Activated naive CD8-positive, alpha-beta T cell treated with anti-CD3 and anti-CD28 coated beads, Interleukin-2, amount 50 U/mL, for 24 hours (primary cell): ENCODE measurements at places on chromosomes 2 and 18.
A peak's percentile ranks its signal among the peaks of the same experiment; 100 is the strongest.

DNA sequence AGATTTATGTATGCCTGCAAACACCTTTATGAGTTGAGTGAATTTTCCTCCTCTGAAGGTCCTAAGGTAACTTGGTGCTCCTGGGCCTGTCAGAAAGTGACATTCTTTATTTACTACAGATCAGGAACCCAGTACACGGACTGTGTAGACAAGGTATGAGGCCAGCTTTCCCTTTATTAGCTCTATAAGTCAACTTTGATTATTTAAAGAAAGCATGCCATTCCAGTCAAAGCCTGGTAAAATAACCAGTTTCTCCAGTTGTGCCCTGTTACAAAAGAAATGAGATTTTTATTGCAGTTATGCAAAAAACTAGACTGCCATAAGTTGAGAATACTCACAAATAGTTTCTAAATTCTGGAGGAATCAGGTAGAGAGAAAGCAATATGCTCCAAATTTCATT, 266.1 kb upstream of the SP5 start:
- no peaks in the 10 kb centered on the region for H3K4me1 ChIP-seq
- peaks cover 2% of the 10 kb centered on the region for H3K27me3 ChIP-seq
- H3K36me3 ChIP-seq = no peaks in the 10 kb centered on the region
- no peak overlapping the region for H3K4me3 ChIP-seq
- DNase-seq = no peak

- no peak overlapping the region for H3K4me3 ChIP-seq
- H3K27me3 ChIP-seq = no peaks in the 10 kb centered on the region
- H3K36me3 ChIP-seq = no peaks in the 10 kb centered on the region
- DNase-seq = no peak
- H3K4me1 ChIP-seq = no peaks in the 10 kb centered on the region
Measured at GRCh38 chr2:72964146-72964525, 46.8 kb downstream of the EMX1 start.

- no peak overlapping the region for H3K4me3 ChIP-seq
- H3K27ac ChIP-seq = no peak overlapping the region
- no peaks in the 10 kb centered on the region for H3K36me3 ChIP-seq
- peaks cover 1% of the 10 kb centered on the region for H3K27me3 ChIP-seq
Measured at GRCh38 chr2:177573120-177573519, 180.5 kb downstream of the AGPS start.

DNA sequence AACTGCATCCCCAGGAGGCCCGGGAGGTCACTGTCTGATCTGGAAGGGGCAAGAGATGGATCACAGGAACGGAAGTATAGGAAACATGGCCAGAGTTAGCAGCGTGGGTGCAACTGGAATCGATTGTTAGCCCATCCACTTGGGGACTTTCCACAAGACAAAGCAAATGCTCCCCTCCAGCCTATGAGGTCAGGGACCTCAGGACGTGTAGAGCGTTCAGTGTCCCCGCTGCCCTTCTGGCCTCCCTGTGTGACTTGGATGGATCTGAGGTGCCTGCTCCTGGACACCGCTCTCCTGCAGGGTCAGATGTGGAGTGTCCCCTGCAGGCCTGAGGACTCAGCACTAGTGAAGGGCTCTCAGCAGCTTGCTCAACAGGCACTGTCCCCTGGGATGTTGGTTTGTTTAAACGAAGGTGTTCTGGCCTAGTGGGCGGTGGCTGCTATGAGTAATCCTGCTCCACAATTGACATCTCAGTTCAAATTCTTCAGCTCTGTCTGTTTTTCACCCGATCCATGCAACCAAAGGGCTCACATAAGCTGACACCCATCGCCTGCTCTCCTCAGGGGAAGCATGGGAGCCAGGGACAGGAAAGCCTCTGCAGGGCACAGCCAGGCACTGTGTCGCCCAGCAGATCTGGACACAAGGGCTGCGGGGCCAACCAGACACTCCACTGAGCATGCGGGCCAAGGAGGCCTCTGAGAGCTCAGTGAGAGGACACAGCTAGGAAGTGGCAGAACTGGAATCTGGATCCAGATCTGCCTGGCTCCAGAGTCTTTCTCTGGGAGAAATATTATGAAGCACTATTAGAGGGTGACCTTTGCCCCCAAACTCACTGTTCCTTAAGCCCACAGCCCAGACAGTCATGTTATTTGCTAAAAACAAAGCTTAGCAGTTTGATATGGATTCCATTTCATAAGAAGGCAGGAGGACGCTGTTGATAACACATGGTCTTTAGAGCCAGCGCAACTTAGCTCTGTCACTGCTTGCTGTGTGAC, 78.5 kb downstream of the RHOB start:
- no peak for DNase-seq
- peaks cover 7% of the 10 kb centered on the region for H3K27me3 ChIP-seq
- H3K27ac ChIP-seq = no peak overlapping the region
- H3K4me1 ChIP-seq = peaks cover 6% of the 10 kb centered on the region

DNA sequence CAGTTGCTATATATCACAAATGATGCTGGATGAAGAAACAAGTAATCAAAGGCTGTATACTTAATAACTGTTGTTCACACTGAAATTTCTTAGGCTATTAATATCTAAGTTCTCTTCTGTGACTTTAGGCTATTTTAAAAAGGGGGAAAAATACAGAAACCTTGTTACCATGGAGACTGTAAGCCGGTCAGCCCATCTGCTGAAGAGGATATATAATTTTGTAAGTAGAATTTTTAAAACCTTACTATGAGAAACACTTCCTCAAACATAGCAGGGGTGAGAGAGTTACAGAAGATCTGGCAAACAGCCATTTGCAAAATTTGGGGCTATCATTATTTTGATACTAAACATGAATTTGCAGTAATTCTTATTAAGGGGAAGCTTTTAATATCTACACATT, 27.8 kb downstream of the CACNB4 start:
- H3K27me3 ChIP-seq = no peaks in the 10 kb centered on the region
- H3K4me1 ChIP-seq = no peaks in the 10 kb centered on the region
- no peaks in the 10 kb centered on the region for H3K36me3 ChIP-seq

DNA sequence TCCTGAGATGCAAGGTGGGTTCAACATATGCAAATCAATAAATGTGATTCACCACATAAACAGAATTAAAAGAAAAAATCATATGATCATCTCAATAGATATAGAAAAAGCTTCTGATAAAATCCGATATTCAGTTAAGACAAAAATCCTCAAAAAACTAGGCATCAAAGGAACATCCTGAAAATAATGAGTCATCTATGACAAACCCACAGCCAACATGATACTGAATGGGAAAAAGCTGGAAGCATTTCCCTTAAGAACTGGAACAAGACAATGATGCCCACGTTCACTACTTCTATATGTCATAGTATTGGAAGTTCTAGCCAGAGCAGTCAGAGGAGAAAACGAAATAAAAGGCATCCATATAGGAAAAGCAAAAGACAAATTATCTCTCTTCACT, 80.4 kb downstream of the MYO3B start:
- no peaks in the 10 kb centered on the region for H3K4me1 ChIP-seq
- no peak overlapping the region for H3K4me3 ChIP-seq
- peaks cover 9% of the 10 kb centered on the region for H3K27me3 ChIP-seq
- DNase-seq = no peak
- no peak overlapping the region for H3K27ac ChIP-seq

DNA sequence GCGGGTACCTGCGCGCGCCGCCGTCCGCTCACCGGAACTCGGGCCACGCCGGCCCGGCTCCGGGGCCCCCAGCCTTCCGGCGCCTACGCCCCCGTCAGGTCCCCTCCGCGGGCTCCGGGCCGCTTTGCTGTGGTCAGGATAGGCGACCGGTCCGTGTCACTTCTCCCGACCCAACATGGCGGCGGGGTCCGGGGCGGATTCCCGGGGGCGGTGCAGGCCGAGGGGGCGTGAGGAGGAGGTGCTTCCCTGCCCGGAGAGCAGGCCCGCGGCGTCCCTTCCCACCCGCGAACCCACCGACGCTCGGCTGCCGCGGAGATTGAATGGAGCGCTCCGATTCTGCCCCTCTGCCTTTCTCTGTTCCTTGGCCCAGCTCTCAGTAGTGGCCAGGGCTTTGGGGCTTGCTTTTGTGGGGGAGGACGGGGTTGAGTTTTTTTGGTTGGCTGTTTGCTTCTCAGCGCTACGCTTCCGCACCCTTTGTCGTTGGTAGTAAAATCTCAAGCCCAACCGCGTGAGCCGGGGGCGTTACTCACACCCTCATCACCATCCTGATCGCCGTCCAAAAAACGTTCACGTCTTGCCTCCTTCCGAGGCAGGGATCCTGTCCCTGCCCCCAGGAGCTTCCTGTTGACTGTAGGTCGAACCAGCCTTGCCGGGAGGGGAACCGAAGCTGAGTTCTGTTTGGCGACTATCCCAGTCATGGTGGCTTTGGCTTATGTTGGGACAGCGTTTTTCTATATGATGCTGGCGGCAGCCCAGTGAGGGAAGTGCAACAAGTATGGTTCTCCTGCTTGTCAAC, 532 bp upstream of the YES1 start:
- H3K36me3 ChIP-seq = peaks cover 12% of the 10 kb centered on the region
- H3K27ac ChIP-seq = peak overlapping the region; percentile 100
- H3K27me3 ChIP-seq = peaks cover 12% of the 10 kb centered on the region
- H3K4me1 ChIP-seq = peaks cover 76% of the 10 kb centered on the region
- peak overlapping the region; percentile 93 for H3K4me3 ChIP-seq

DNA sequence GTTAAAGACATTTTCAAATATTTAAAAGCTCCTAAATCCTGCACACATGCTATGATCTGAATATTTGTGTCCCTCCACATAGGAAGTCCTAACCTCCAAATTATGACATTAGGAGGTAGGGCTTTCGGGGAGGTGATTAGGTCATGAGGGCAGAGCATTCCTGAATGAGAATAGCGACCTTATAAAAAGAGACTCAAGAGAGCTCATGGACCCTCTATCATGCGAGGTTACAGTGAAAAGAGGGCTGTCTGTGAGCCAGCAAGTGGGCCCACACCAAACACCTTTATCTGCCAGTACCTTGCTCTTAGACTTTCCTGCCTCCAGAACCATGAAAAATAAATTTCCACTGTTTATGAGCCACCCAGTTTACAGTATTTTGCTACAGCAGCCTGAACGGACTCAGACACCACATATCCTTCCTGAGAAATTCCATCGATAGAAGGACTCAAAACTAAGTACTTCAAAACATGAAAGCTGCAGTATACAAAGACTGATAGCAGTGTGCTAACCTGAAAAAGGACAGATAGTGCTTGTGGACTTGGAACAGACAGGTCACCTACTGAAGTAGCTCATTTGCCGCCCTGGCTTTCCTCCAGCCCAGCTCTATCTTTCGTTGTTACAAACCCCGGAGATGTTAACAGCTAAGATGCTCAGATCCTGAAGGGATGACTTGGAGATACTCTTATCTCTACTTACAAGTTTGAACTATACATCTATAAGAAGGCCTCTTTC, 13.8 kb downstream of the FAM210A start:
- H3K36me3 ChIP-seq = peaks cover 24% of the 10 kb centered on the region
- H3K4me3 ChIP-seq = no peak overlapping the region

DNA sequence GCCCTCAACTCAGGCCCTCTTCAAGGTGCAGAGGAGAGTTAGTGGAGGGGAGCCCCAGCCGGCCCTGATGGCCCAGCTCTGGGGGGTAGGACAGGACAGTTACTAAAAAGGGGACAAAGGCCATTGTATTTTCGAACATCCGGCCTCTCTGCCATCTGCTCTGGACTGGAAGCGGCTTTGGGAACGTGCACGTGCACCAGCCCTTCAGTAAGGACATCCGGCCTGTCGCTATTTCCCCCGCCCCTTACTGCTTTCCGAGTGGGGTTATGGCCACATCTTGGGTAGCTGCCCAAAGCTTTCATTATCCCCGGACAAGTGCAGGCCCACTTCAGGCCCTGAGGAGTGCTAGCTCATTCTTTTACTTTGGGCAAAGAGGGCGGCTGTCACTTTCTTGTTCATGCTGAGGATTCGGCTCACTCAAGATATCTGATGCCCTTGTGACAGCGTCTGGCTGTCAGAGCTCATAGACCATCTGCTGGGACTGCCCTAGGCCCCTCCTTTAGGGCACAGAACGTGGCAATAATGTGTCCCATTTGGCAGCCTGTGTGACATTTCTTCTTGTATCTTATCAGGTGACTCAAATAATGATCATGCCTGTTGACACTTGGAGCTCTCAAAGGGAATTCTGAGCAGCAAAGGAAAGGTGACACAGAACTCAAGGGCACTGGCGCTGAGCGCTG, 17.5 kb downstream of the SLC4A3 start:
- no peak for DNase-seq
- no peaks in the 10 kb centered on the region for H3K36me3 ChIP-seq
- peaks cover 12% of the 10 kb centered on the region for H3K4me1 ChIP-seq
- H3K27ac ChIP-seq = no peak overlapping the region
- peaks cover 15% of the 10 kb centered on the region for H3K27me3 ChIP-seq

DNA sequence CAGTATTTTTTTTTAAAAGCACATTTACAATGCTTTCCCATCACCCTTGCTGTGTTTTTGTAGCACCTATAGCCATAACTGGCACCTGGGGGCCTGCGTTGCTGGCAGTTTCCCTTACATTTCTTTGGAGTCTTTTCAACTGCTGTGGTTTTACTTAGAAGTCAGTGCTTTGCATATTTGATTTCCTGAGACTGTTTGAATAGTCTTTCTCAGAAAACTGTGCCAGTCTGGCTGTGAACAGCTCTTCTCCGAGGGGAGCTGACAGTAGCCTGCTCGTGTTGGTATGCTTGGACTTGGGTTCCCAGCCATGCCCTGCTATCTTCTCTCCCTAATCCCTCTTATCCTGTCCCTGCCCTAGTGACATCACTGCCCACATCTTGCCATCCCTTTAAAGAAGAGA, 81.5 kb downstream of the DPP4 start:
- no peaks in the 10 kb centered on the region for H3K27me3 ChIP-seq
- H3K4me3 ChIP-seq = peak overlapping the region; percentile 80
- peaks cover 70% of the 10 kb centered on the region for H3K4me1 ChIP-seq
- no peaks in the 10 kb centered on the region for H3K36me3 ChIP-seq

- no peaks in the 10 kb centered on the region for H3K36me3 ChIP-seq
- H3K4me1 ChIP-seq = peaks cover 3% of the 10 kb centered on the region
- no peak overlapping the region for H3K27ac ChIP-seq
- peaks cover 22% of the 10 kb centered on the region for H3K27me3 ChIP-seq
Measured at GRCh38 chr2:229586746-229587705, 127.3 kb downstream of the DNER start.

DNA sequence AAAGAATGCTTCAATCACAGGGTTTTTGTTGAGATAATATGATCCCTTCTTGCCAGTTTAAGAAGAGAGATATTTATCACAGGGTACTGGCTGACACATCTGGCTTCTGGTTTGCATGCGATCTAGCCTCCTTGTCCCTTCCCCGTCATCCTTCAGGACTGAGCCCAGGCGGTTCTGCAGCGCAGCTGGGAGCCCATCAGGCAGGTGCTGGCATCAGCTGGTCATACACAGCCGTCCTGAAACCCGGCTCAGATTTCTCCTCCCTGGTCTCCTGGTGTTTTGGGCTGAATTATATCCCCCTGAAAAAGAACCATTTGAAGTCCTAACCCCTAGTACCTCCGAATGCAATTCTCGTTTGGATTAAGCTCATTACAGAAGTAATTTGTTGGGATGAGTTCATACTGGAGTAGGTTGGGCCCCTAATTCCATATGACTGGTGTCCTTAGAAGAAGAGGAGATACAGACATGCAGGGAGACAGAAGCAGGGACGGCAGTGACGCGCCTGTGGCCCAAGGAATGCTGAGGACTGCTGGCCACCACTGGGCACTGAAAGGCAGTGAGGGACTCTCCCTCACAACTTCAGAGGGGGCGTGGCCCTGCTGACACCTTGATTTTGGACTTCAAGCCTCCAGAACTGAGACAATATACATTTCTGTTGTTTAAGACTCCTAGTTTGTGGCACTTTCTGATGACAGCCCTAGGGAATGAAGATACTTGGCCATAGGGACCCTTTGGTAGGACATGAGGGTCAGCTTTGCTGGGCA, 83.9 kb upstream of the ODC1 start:
- H3K4me1 ChIP-seq = peaks cover 6% of the 10 kb centered on the region
- no peak for DNase-seq
- H3K4me3 ChIP-seq = no peak overlapping the region
- H3K36me3 ChIP-seq = no peaks in the 10 kb centered on the region
- H3K27ac ChIP-seq = no peak overlapping the region
